SK-N-SH (cell line): ENCODE measurements at places on chromosomes 2 and 18.
A peak's percentile ranks its signal among the peaks of the same experiment; 100 is the strongest.

- DNase-seq = peak; percentile 49
Observed at GRCh38 chr2:37919631-37920032, 5.5 kb upstream of the RMDN2 start.

- DNase-seq = no peak
Observed at GRCh38 chr2:111711270-111711669, 172.7 kb downstream of the ANAPC1 start.

- DNase-seq = no peak
Observed at GRCh38 chr18:22348521-22349316, 69.0 kb downstream of the CTAGE1 start.

GRCh38 chr2:112749755-112750559 lies 14.5 kb downstream of the CKAP2L start:
- DNase-seq = peak; percentile 72

DNA sequence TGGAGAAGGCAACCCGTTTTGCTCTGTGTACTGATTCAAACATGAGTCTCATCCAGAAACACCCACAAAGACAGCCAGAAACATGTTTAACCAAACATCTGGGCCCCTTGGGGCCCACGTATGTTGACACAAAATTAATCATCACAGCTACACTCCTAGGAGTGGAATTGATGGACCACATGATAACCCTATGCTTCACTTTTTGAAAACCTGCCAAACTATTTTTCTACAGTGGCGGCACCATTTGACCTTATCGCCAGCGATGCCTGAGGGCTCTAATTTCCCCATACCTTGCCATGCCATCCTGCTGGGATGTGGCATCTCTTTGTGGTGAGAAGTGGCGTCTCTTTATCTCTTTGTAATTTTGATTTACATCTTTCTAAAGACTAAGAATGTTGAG lies 38.5 kb downstream of the PSMG2 start:
- DNase-seq = peak; percentile 46

DNA sequence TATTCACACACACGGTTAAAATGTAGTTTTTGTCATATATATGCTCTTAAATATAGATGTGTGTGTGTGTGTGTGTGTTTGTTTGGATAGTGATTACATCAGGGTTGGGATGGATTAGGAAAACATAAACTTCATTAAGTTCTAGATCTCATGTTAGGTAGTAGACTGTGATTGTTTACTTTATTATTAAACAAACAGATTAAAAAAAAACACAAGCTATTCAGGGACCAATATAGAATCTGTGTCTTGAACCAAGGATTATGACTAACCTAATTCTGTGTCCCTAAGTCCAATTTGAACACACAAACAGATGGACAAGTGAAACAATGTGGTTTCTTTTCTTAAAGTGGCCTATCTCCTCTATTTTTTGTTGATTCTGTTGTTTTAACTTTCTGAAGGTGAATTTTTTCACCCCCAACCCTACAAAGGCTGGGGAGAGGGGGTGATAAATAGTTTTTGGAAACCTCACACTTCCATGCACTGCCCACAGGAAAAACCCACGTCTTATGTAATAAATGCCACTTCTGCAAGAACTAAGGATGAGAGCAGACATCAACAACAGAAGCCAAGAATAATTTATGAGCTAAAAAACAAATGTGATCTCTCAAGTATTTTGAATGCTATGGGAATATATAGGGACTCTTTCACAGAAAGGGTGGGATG lies 40.7 kb downstream of the IL1R2 start:
- DNase-seq = no peak

GRCh38 chr18:72584787-72585186 lies 40.6 kb upstream of the CBLN2 start:
- no peak for DNase-seq

- DNase-seq = peak; percentile 57
Observed at GRCh38 chr2:117785740-117786139, 28.8 kb upstream of the DDX18 start.

DNA sequence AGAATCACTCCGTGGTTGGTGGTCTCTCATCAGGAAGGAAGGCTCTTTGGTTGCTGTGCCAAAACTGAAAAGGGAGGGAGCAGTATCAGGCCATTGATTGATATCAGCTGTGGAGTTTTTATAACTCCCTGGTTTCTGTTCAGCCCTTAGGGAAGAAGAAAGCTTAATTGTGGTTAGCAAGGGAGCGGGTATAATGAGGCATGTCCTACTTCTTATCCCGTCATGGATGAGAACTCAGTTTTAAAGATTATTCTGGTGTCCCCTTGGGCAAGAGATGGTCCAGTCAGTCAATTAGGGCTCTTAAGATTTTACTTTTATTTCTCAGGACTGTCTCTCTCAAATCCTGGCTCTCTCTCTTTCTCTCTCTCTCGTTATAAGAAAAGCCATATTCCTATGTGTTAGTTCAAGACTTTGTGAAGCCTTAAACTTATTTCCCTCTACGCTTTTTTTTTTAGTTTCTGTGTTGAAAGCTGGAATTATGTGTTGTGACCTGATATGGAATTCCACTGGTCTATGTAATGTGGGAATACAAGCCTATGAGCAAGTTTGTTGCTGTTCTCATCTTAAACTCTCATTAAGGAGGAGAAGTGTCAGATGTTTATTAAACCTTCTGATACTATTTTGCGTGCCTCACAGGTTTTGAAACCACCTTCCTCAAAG lies 514.0 kb upstream of the CDH2 start:
- DNase-seq = no peak

GRCh38 chr18:46812311-46812710 lies 55.5 kb upstream of the ST8SIA5 start:
- DNase-seq = no peak

- no peak for DNase-seq
Observed at GRCh38 chr18:29307231-29307630, 1130.3 kb upstream of the CDH2 start.

DNA sequence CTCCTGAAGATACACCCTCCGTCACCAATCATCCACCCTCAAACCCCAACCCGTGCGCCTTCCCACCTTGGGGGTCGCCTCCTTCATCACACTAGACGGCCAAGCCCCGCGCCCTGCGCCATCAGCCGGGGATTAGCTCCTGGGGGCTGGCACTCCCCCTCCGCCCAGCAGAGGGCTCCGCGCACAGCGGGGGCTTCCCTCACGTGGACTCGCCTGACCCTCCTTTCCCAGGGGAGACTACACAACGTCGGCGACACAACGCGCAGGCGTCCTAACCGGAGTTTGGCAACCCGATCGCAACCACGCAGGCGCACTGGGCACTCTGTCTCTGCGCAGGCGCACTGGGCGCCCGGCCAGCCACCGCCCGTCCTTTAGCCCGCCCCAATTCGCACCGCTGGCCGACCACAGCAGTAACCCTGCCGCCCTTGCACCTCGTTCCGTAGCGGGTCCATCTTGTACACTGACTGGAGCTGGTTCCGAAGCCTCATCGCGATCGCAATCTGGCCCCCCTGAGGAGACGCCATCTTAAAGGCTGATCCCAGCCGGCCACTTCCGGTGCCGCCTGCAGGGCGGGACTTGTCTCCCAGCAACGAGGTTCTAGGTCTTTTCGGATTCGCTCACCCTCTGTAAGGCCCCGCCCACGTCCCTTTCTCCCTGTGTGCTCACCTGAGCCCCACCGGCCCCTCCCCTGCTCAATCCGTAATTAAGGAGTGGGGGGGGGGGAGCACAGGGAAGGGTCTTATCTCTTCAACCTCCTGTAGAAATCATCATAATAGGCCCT lies at the start of gene PCGF1:
Gene PCGF1 (minus strand): TSS at position 551 of the 781 bp plus-strand sequence. CDS start 27 bp downstream, at position 524.
- DNase-seq = peak; percentile 97

DNA sequence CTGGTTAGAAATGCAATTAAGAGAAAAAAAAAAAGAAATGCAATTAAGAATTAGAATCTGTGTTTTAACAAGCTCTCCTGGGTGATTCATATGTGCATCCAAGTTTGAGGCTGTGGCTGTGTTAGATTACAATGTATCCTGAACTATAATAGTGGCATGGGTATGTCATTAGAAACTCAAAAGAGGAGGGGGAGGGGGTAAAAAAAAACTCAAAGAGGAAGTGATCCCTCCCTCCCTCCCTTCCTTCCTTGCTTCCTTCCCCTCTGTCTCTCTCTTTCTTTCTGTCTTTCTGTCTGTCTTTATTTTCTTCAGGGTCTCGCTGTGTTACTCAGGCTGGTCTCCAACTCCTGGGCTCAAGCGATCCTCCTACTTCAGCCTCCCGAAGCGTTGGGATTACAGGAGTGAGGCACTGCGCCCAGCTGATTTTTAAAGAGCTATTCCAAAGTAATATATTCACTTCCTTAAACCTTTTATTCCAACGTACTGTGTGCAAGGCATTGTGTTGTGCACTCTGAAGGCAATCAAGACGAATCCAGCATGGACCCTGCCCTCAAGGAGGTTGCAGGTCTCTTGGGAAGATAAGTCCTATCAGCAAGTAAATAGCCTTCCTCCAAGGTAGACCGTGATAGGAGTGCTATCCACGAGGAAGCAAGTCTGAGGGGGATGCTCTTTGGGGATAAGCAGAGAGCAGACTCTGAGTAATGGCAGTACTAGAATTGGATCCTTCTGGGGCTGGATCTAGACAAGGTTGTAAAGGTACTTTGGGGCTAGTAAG lies 35.9 kb upstream of the MCFD2 start:
- no peak for DNase-seq

GRCh38 chr2:109134741-109135358 lies 5.8 kb downstream of the SH3RF3 start:
- no peak for DNase-seq

- DNase-seq = no peak
Observed at GRCh38 chr2:71944183-71944550, 203.5 kb downstream of the CYP26B1 start.

- no peak for DNase-seq
Observed at GRCh38 chr18:44859263-44859662, 178.6 kb downstream of the SETBP1 start.

DNA sequence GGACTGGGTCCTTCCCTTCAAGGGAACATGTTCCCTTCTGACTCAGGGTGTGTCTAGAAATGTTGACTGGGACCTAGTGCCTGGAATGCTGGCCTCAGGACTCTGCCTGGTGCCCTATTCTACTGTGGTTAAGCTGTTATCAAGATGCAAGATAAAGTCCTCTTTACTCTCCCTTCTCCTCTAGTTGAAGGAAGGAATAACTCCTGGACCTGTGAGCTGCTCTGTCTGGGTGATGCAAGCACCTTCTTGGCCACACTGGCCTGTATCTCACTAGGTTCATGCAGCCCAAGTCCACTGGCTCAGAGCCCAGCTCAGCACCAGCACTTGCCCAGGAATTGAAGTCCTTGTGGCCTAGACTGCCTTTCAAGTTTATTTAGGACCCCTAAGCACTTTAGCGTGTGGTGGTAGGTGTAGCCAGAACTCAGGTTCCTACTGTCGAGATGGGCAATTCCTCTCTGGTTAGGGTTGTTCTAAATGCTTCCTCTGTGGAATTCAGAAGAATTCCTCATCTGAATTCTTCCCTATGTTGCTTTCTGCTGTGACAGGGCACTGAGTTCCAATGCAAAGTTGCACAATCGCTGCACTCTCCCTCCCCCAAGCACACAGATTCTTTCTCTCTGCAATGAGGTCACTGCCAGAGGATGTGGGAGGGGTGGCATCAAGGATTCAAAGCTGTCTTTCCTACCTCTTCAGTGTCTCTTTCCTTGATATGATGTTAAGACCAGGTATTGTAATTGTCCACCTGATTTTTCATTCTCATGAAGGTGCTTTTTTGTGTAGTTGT lies 54.7 kb downstream of the VWC2L start:
- DNase-seq = no peak

DNA sequence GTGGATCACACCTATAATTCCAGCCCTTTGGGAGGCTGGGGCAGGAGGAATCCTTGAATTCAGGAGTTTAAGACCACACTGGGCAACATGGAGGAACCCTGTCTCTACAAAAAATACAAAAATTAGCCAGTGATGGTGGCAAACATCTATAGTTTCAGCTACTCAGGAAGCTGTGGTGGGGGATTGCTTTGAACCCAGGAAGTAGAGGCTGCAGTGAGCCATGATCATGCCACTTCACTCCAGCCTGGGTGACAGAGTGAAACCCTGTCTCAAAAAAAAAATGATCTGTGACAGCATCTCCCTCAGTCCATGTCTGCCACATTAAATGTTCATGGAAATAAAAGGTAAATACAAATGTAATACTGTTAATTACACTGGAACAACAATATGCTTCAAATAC lies 121.4 kb upstream of the COL5A2 start:
- DNase-seq = no peak

- no peak for DNase-seq
Observed at GRCh38 chr2:207239754-207240494, 74.2 kb upstream of the KLF7 start.

- DNase-seq = no peak
Observed at GRCh38 chr2:177036747-177037146, 175.8 kb upstream of the HNRNPA3 start.

DNA sequence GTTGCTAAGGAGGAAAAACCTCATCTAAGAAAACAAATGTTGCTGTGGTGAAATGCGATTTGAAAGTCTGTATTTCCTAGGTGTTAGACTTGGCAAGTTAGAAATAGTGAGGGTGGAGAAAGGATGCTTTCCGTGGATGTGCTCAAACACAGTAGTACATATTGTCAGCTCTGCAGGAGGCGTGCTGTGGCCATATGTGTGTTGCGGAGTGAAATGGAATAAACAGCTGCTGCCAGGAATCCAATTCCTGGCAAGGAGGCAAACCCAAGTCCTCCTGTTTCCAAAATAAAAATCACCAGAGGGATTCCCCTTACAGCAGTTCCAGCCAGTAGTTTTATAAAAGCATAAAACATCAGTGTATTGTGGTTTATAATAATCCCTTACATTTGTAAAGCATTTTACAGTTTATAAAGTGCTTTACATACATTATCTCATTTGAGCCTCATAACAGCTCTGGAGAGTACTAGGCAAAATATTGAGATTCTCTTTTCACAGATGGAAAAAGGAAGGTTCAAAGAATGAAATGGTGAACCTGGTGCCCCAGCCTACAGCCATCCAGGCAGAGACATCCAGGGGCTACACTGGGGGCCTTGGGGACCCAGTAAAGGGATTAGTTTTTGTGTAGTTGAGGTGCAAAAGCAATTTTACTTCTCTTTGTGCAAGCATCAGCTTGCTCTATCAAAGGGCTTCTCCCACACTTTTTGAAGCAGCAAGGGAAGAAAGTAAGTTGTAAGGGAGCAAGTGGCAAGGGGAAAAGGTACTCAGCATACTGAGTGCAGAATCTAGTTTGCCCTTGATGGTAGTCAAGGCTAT lies 206.0 kb downstream of the AGPS start:
- peak; percentile 35 for DNase-seq
